Activated CD8-positive, alpha-beta memory T cell treated with anti-CD3 and anti-CD28 coated beads, Interleukin-2, amount 10 ng/mL, durations not matched to agents 7 days and 5 days (primary cell): ENCODE measurements at places on chromosomes 7 and 10. TPM values are rescaled to one million over a fixed set of nuclear protein-coding genes. Genes with fewer than 3 reads are reported as not detected.

DNA sequence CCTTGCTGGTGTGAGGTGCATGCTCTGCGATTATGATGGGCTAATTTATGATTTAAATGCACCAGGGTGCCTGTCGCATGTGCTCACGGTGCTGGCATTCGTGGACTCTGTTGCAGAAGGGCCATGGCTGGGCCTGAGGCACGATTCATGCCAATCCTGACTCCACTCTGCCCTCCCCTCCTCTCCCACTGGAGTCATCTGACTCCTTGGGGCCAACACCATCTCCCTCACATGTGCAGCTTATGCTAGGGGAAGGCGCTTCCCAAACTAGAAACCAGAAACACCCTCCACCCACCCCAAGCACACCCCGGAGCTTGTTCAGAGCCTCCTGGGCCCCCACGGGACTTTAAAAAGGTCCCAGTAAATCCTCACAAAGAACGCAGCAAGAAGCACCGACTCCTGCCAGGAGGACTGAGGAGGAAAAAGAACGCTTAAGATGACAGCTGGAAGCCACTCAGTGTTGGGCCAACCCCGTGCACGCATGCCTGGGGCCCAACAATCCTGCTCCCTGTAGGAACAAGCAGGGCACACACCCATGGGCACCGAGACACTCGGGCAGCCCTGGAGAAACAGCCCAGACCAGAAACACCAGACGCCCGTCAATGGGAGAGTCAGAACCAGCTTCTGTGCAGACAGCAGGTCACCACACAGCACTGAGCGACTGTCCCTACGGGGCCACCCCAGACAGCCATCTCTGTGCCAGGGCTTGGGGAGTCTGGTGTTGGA is 14.1 kb downstream of the BRI3 start:
- H3K4me1 ChIP-seq: no peaks in the 10 kb centered on the region
- no peak overlapping the region for H3K4me3 ChIP-seq
- H3K27me3 ChIP-seq: no peaks in the 10 kb centered on the region
- H3K36me3 ChIP-seq: no peaks in the 10 kb centered on the region
- DNase-seq: no peak

DNA sequence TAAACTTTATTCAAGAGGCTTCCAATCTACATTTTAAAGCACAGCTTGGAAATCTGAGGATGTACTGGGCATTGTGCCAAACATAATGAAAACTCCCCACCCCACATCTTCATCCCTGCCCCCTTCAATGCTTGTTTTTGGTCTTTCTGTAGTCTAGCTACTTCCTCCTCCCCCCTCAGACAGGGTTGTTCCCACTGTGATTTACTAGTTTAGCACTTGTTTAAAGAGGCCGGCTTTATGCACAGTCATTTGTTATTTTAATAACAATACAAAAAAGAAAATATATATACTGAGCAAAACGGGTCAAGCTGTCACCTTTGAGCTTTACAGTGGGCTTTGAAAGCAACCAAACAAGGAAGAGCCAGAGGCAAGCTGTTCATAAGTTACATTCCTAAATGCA is 132.6 kb downstream of the CHRM2 start:
- no peaks in the 10 kb centered on the region for H3K36me3 ChIP-seq
- no peak overlapping the region for H3K27ac ChIP-seq
- H3K4me1 ChIP-seq: no peaks in the 10 kb centered on the region
- no peak overlapping the region for H3K4me3 ChIP-seq
- DNase-seq: no peak

- no peaks in the 10 kb centered on the region for H3K36me3 ChIP-seq
- peaks cover 8% of the 10 kb centered on the region for H3K27me3 ChIP-seq
Measured at GRCh38 chr10:109957092-109957797, 33.9 kb upstream of the XPNPEP1 start.

- DNase-seq: no peak
- H3K36me3 ChIP-seq: peaks cover 22% of the 10 kb centered on the region
- no peak overlapping the region for H3K27ac ChIP-seq
- H3K27me3 ChIP-seq: no peaks in the 10 kb centered on the region
Measured at GRCh38 chr10:69361303-69361614, 55.5 kb downstream of the TACR2 start.

DNA sequence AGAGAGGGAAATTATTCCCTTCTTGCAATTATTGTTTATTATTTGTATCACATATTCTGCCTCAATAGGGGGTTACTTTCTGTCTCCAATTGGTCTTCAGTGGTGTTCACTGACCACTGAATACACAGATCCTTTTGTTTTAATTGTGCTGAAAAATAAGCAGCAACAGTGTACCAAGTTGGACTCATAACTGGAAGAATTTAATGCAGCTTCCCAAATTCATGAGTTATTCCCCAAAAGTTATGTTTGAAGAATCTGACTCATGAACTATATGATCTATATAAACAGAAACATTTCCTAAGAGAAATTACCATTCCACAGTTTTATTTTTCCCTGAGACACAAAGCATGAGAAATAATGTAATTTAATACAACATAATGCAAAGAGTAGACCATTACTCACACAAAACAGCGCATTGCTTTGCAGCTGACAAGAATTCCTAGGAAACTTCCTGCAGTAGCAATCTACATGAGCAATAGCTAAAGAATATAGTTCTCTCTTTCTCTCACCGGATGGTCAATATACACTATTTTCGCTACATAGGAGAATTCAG is 479.2 kb downstream of the HTR7 start:
- H3K36me3 ChIP-seq: no peaks in the 10 kb centered on the region
- no peaks in the 10 kb centered on the region for H3K27me3 ChIP-seq
- H3K4me3 ChIP-seq: no peak overlapping the region
- no peaks in the 10 kb centered on the region for H3K4me1 ChIP-seq
- no peak overlapping the region for H3K27ac ChIP-seq

- H3K27me3 ChIP-seq: no peaks in the 10 kb centered on the region
- H3K27ac ChIP-seq: no peak overlapping the region
- DNase-seq: no peak
Measured at GRCh38 chr7:139660317-139661042, 117.3 kb downstream of the HIPK2 start.

GRCh38 chr7:90262438-90262837 is 17.5 kb downstream of the CFAP69 start:
- no peak for DNase-seq
- H3K27me3 ChIP-seq: peaks cover 14% of the 10 kb centered on the region
- H3K4me3 ChIP-seq: no peak overlapping the region
- H3K4me1 ChIP-seq: no peaks in the 10 kb centered on the region

GRCh38 chr7:117737926-117738325 is 135.3 kb downstream of the CTTNBP2 start:
- H3K36me3 ChIP-seq: no peaks in the 10 kb centered on the region
- no peak overlapping the region for H3K4me3 ChIP-seq
- H3K4me1 ChIP-seq: no peaks in the 10 kb centered on the region
- peaks cover 2% of the 10 kb centered on the region for H3K27me3 ChIP-seq

GRCh38 chr7:12814828-12815227 is 127.4 kb downstream of the ARL4A start:
- no peaks in the 10 kb centered on the region for H3K4me1 ChIP-seq
- no peak overlapping the region for H3K4me3 ChIP-seq
- no peaks in the 10 kb centered on the region for H3K36me3 ChIP-seq
- no peak for DNase-seq
- no peak overlapping the region for H3K27ac ChIP-seq

DNA sequence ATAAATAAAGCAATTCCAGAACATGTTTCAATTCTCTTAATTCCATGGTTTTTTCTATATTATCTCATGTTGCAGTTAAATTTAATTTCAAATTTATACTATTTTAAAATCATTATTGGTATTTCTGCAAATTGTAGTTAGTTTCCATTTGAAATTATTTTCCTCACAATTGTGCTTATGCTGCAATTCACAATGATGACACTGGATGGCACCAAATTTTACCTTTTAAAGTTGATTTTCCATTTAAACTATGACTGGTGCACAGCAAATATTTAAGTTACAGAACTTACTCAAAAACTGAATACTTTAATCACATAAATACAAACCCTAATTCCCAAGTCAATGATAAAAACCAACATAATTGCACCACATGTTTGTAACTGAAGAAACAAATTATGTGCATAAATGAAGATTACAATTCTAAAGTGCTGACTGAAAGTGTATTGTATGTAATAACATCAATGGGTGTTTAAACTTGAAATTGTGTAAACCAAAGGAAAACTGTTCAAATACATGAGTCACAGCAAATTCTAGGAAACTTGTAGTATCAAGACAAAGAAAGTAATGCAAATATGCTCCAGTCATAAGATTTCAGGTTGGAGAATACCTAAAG is 75.3 kb upstream of the AASS start:
- no peaks in the 10 kb centered on the region for H3K4me1 ChIP-seq
- no peak overlapping the region for H3K4me3 ChIP-seq
- no peak overlapping the region for H3K27ac ChIP-seq
- DNase-seq: no peak

- H3K4me1 ChIP-seq: no peaks in the 10 kb centered on the region
- H3K27ac ChIP-seq: no peak overlapping the region
- no peak overlapping the region for H3K4me3 ChIP-seq
Measured at GRCh38 chr10:18195060-18195799, 55.0 kb downstream of the CACNB2 start.

The DLG5 gene
- 3.0 TPM for total RNA-seq

The HSPA14 gene
- total RNA-seq: 26.4 TPM

The AKR1C1 gene
- 0.32 TPM for total RNA-seq

The GPR37 gene
- not detected for total RNA-seq

The ATP6V0E2 gene
- total RNA-seq: 63.1 TPM

The DHTKD1 gene
- 19.6 TPM for total RNA-seq
